Mesenchymal stem cell (in vitro differentiated cells and primary cell): ENCODE measurements at places on chromosomes 6 and 20.

DNA sequence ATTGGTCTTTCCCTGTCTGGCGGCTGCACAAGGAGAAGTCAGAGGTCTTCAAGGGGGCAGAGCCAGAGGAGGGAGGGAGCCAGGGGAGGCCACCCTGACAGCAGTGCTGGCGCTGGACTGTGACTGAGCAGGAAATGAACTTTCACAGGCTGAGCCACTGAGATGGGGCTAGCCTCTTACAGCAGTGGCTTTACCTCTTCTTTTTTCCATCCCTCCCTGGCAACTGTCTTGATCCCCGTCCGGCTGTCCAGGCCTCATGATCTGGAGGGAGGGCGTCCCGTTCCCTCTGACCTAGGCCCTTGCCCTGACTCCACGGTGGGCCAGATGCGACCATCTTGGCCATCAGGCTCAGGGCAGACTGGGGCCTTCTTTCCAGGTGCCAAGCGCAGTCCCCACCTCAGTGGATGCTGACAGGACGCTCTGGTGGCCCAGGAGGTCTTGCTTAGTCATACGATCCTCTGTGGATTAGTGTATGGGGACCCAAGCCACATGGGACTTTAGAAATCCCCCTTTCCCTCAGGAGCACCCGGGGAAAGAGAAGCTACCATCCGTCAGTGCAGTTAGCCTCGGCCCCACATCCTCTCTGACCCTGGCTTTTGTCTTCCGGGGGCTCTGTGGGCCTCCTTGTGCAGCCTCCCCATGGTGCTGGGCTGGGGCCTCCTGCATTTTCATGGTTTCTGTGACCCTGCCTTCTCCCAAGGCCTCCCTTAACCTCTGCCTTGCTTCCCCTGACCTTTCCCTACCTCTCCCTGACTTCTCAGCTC is 57.4 kb upstream of the CCDC167 start:
- H3K4me1 ChIP-seq = peaks cover 33% of the 10 kb centered on the region
- no peak overlapping the region for H3K27ac ChIP-seq
- no peak overlapping the region for H3K4me3 ChIP-seq
- no peaks in the 10 kb centered on the region for H3K36me3 ChIP-seq
- no peak for DNase-seq

DNA sequence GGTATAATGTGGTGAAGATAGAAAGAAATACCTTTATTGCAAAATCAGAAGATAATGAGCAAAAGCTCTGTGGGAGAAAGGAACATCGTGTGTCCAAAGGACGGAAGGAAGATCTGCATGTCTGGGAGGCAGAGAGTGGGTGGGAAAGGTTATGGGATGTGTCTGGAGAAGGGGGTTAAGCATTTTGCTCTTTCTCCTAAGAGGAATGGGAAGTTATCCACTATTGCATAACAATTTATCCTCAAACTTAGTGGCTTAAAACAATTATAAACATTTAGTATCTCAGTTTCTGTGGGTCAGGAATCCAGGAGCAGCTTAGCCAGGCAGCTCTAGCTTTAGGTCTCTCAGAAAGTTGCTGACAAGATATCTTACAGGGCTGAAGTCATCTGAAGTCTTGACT is 229.1 kb upstream of the CITED2 start:
- H3K27ac ChIP-seq = no peak overlapping the region
- H3K27me3 ChIP-seq = no peaks in the 10 kb centered on the region
- H3K36me3 ChIP-seq = no peaks in the 10 kb centered on the region
- no peak overlapping the region for H3K4me3 ChIP-seq
- H3K4me1 ChIP-seq = peaks cover 2% of the 10 kb centered on the region
- DNase-seq = peak; percentile 69

DNA sequence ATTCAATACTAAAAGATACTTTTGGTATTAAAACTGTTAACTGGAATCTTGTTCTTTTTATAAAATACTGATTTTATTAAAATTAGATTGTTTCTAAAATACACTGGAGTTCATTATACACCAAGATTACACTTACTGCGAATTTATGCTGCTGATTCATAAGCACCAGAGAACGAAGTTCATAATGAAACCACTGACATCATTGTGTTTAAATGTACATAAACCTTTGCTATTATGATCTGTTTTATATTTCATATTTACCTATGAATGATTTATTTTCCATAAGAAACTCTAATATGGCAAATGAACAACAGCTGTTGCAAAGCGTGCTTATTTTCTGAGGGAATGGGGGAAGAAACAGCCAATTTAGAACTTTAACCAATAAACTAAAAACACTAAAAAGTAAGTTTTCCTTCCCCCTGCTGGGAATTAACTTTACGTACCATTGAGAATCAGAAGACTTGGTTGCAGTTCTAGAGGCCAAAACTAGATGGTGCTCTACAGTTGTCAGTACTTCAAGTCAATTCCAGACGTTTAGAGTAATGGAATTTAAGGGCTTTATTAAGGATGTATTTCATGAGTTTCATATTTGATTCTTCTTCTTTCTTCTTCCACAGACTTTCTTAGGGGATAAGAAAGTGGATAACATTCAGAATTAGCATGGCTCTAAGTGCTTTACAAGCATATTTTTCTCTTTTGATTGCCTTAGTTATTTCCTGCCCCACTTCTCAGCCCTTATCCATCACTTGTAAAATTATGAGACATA is 30.8 kb upstream of the COL19A1 start:
- H3K36me3 ChIP-seq = no peaks in the 10 kb centered on the region
- H3K4me1 ChIP-seq = no peaks in the 10 kb centered on the region
- peak; percentile 81 for DNase-seq
- H3K27me3 ChIP-seq = no peaks in the 10 kb centered on the region
- H3K4me3 ChIP-seq = no peak overlapping the region

DNA sequence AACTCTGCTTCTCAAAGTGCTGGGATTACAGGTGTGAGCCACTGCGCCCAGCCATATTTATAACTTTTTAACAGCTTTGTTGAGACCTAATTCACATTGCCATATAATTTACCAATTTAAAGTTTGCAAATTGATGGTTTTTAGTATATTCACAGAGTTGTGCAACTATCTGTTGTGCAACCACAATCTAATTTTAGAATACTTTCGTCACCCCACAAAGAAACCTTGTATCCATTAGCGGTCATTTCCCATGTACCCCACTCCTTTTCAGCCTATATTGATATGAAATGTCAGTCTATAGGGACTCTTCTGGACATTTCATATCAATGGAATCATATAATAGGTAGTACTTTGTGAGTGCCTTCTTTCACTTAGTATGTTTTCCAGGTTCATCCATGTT is 55.8 kb downstream of the FOXO3 start:
- peak; percentile 61 for DNase-seq
- H3K4me1 ChIP-seq = peaks cover 4% of the 10 kb centered on the region
- no peaks in the 10 kb centered on the region for H3K36me3 ChIP-seq
- H3K27ac ChIP-seq = no peak overlapping the region
- no peaks in the 10 kb centered on the region for H3K27me3 ChIP-seq

DNA sequence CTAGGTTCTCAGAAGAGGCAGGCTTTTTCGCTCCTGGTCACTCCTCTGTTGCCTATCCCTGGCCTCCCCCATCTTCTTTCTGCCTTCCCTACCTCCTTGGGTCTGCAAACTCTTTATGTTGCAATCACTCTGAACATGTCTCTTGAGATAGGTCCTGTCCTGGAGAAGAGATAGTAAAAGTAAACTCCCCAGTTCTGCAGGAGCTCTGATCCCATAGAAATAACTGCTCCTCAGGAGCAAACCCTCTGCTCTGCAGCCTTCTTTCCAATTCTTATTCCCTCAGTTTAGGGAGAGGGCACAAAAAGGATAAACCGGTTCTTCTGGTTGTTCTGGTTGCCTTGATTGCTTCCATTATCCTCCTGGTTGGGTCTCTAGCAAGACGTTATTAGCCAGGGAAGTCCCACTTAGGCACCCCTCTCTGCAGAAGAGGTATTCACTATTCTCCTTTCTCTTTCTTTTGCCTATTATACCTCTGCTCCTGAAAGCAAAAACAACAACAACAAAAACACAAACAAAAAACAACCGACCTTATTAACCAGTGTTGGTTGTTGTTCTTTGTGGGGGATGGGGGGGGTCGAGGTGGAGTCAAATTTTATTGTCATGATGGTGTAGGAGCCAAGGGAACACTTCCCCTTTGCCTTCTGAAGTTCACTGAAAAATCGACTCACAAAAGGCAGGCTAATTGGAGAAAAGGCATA is 973 bp downstream of the TRIM38 start:
- H3K4me3 ChIP-seq = peak overlapping the region; percentile 22
- peaks cover 9% of the 10 kb centered on the region for H3K4me1 ChIP-seq
- H3K36me3 ChIP-seq = peaks cover 42% of the 10 kb centered on the region
- H3K27me3 ChIP-seq = no peaks in the 10 kb centered on the region
- H3K27ac ChIP-seq = no peak overlapping the region
- peak; percentile 58 for DNase-seq

GRCh38 chr6:164252948-164253347 is 838.4 kb downstream of the QKI start:
- no peaks in the 10 kb centered on the region for H3K27me3 ChIP-seq
- DNase-seq = no peak
- no peaks in the 10 kb centered on the region for H3K4me1 ChIP-seq
- H3K36me3 ChIP-seq = no peaks in the 10 kb centered on the region

GRCh38 chr20:49631061-49631716 is 63.3 kb upstream of the PTGIS start:
- H3K36me3 ChIP-seq = peaks cover 43% of the 10 kb centered on the region
- DNase-seq = peak; percentile 8
- peaks cover 2% of the 10 kb centered on the region for H3K4me1 ChIP-seq
- H3K27ac ChIP-seq = no peak overlapping the region
- H3K27me3 ChIP-seq = no peaks in the 10 kb centered on the region

DNA sequence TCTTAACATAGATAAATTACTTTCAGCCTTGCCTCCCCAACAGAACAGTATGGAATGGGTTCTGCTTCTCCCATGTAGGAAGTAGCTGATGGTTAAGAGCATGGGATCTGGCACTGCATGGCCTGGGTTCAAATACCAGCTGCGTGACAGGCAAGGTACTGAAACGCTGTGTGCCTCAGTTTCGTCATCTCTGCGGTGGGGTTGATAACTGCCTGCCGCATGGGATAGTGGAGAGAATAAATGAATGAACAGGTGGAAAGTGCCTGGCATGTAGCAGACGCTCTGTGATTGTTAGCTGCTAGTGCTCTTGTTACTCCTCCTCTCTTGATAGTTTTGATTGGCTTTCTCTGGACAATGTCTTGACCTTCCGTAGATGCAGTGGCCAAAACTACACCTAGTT is 213.3 kb downstream of the ZDHHC14 start:
- H3K27ac ChIP-seq = no peak overlapping the region
- no peak for DNase-seq
- H3K36me3 ChIP-seq = peaks cover 3% of the 10 kb centered on the region
- no peaks in the 10 kb centered on the region for H3K27me3 ChIP-seq
- H3K4me1 ChIP-seq = peaks cover 2% of the 10 kb centered on the region
- no peak overlapping the region for H3K4me3 ChIP-seq

DNA sequence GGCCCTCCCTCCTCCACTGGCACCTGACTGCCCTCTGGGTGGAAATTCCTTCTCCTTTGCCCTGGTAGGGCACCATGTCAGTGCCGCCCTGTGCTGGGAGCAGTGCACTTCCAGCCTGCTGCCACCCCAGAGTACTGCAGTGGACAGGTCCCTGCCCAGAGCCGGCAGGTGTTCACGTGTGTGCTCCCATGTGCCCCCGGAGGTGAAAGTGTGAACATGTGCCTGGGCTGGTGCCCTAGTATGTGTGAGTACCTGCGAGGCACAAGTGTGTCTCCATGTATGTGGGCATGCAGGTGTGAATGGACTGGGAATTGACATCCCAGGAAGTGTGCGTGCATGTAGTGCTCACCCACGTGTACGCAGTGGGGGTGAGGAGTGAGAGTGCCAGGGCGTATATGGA is 29.4 kb downstream of the SDCBP2 start:
- H3K27ac ChIP-seq = no peak overlapping the region
- H3K4me1 ChIP-seq = peaks cover 17% of the 10 kb centered on the region
- H3K36me3 ChIP-seq = peaks cover 36% of the 10 kb centered on the region
- DNase-seq = no peak

DNA sequence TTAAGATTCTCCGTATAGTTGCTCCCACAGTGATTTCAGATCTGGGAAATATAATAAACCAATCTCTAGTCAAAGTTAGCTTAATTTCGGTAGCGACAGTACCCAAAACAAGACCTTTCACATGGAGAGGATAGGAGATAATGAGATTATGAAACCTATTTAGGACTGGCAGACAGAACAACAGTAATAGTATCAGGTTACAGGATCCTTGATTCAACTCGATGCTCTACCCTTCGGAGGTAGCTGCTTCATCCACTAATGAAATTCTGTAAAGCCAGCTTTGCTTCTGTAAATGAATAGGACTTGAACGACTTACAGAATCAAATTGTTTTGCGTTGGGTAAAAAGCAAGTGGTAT is 534 bp upstream of the AKIRIN2 start:
- H3K27ac ChIP-seq = peak overlapping the region; percentile 83
- no peaks in the 10 kb centered on the region for H3K36me3 ChIP-seq
- H3K27me3 ChIP-seq = no peaks in the 10 kb centered on the region
- no peak overlapping the region for H3K4me3 ChIP-seq

DNA sequence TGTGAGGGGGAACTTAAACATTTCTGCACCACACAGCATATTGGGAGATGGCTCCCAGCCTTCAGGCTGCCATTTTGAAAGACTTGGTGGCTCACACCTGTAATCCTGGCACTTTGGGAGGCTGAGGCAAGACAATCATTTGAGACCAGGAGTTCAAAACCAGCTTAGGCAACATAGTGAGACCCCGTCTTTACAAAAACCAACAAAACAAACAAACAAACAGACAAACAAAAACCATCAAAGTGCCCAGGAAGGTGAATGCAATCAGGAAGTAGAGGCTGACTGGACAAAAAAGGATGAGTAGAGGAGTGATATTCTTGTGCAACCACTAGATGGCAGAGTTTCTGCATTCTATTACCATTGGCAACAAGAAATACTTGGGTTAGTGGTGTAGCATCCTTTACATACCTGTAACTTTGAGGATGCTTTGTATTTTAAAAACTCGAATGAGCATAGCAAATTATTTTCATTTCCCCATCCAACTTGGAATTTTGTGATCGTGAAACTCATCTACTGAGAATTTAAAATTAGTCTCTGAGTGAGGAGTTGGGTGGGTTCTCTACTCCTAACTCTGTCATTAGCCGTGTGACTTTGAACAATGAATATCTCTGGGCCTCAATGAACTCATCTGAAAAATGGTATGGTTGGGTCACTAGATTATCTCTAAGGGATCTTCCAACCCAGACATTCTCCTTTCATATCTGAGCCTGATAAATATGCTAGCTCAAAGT is 84.4 kb downstream of the CRYBG1 start:
- H3K27me3 ChIP-seq = peaks cover 43% of the 10 kb centered on the region
- no peak overlapping the region for H3K27ac ChIP-seq
